ENCODE measurements at places on chromosomes 4 and X.

DNA sequence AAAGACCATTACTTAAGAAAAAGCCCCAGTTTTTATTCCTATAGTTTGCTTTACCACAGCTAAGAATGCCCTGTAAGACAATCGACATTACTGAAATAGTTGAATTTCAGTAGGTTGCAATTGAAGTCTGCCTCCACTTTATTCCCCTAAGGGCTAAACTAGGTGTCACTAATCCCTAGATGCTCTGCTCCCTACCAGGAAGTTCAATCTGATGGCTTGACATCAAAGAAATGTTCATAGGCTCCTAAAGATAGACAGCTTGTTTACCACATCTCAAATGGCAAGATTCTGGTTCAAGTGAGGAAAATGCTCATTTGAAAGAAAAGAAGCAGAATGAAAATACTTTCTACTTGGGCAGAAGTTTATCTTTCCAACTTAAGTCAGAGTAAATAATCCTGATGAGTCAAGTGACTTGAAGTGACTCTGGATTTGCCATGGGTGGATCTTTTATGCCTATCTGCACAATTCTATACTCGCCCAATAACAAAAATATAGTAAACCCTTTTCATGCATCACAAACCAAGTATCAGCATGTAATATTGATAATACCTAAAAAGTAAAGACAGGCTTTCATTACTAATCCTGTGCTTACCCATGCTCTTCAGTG, 117.2 kb downstream of the SH3RF1 start:
- no peak for DNase-seq

DNA sequence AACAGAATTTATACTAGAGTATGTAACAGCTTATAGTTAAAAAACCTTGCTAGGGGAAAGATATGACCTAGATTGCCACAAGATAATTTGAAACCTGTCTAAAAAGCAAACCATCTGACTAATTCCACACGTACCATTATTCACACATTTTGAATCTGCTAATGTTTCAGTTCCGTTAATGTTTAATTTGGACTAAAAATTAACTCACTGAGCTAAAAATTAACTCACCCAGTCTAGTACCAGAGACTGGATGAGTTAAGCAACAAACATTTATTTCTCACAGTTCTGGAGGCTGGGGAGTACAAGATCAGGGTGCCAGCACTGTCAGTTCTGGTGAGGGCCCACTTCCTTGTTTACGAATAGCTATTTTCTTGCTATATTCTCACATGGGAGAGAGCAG, 231.5 kb upstream of the DIAPH2 start:
- no peak for DNase-seq

DNA sequence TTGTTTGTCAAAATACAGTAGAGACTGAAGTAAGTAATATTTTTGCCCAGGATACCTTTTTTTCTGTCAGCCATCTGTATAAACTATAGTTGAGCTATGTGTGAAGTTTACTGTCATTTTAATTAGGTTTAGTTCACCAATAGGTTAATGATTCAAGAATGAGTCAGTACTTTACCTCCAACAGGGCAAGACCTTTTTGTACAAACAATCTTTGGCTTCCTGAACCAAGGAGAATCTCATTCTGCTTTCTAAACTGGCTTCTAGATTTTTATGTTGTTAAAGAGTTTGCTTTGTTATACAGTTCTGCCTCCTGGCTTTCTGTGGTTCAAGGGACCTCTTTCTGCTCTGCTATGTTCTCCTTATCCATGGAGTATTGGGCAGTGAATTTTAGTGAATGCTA, 412.0 kb upstream of the NR3C2 start:
- no peak for DNase-seq

- no peak for DNase-seq
These were observed 152.5 kb upstream of the STX18 start for GRCh38 chr4:4694296-4694772.

DNA sequence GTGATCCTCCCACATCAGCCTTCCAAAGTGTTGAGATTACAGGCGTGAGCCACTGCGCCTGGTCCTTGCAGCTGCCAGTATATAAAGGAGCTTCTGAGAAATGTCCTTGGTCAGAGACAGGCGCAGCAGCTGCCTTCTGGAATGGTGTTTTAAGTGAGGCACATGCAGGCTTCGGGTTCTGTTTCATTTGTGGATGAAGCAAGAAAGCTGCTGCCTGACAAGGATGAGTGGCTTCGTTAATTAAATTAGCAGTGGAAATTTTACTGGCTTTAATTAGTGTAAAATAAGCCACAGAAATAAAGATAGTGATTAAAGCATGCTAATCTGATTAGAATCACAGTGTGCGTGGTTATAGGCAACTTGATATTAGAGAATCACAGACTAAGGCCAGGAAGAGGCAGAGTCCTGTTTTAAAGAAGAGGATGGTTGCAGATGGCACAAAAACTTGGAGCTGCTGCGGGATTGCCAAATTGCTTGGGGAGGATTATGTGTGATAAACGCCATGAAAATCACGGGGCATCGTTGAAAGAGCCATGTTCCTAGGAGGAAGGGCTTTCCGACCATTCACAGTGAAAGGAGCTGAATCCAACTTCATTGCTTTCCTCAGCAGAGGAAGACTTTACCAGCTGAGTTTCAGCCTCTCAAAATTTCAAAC, 348.4 kb upstream of the FAT1 start:
- DNase-seq, result no peak

All from stimulated activated CD4-positive, alpha-beta T cell treated with anti-CD3 and anti-CD28 coated beads, Interleukin-12 subunit alpha, Interleukin-12 subunit beta, amount 100 ng/mL, for 24 hours (primary cell).